ENCODE measurements at places on chromosomes 1 and 21.
A peak's percentile ranks its signal among the peaks of the same experiment; 100 is the strongest.

DNA sequence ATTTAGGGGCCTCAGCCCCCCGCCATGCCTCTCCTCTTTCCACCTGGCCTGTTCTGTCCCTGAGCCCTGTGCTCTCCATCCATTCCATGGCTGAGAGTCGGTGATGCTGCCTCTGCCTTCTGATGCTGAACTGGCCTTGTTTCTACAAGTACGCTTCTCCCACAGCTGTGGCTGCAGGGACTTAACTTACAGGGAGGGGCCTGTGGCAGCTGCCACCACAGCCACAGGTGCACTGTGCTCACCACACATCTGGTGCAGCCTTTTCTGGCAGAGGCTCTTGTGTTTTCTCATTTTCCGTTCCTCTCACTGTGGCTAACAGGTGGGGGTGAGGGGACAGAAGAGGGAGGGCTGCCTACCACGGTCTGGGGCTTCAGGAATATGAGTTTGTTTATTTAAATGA lies 4.2 kb downstream of the FMO1 start:
- no peak for DNase-seq

DNA sequence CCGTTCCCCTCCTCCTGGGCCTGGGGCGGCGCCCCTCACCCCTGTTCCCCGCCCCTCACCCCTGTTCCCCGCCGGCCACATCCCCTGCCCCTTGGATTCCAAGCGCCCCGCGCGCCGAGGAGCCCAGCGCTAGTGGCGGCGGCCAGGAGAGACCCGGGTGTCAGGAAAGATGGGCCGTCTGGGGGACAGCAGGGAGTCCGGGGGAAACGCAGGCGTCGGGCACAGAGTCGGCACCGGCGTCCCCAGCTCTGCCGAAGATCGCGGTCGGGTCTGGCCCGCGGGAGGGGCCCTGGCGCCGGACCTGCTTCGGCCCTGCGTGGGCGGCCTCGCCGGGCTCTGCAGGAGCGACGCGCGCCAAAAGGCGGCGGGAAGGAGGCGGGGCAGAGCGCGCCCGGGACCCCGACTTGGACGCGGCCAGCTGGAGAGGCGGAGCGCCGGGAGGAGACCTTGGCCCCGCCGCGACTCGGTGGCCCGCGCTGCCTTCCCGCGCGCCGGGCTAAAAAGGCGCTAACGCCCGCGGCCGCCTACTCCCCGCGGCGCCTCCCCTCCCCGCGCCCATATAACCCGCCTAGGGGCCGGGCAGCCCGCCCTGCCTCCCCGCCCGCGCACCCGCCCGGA lies at the start of gene TP73:
Gene TP73 (plus strand): TSS at position 587 of the 618 bp plus-strand sequence. CDS start 29,850 bp downstream, outside the sequence.
- DNase-seq: no peak

- no peak for DNase-seq
These were observed 2.5 kb upstream of the ID3 start for GRCh38 chr1:23561813-23562100.

- peak; percentile 90 for DNase-seq
These were observed 91.6 kb downstream of the GLUL start for GRCh38 chr1:182299728-182300616.

DNA sequence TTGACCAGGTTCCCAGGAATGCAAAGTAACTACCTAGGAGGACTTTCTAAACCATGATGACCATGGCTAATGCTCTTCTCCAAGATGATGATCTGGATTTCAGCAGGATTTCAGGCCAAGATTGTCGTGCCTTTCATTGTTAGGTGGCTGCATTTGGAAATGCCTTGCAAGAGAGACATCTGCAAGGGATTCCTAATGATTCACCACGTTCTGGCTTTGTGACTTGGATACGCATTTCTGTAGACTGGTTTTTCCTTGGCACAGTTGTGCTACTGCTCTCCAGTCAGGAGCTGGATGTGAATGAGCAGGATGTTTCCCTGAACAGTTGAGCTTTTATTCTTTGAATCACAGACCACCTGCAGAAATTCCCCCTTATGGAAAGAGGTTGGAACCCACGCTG lies 212.4 kb downstream of the BACH1 start:
- no peak for DNase-seq

Data from Kasumi-1 (cell line).